Activated T-helper 1 cell treated with anti-CD3 and anti-CD28 coated beads, Interleukin-2, amount 50 U/mL, for 16 hours (primary cell): ENCODE measurements at places on chromosomes 2 and 18.

DNA sequence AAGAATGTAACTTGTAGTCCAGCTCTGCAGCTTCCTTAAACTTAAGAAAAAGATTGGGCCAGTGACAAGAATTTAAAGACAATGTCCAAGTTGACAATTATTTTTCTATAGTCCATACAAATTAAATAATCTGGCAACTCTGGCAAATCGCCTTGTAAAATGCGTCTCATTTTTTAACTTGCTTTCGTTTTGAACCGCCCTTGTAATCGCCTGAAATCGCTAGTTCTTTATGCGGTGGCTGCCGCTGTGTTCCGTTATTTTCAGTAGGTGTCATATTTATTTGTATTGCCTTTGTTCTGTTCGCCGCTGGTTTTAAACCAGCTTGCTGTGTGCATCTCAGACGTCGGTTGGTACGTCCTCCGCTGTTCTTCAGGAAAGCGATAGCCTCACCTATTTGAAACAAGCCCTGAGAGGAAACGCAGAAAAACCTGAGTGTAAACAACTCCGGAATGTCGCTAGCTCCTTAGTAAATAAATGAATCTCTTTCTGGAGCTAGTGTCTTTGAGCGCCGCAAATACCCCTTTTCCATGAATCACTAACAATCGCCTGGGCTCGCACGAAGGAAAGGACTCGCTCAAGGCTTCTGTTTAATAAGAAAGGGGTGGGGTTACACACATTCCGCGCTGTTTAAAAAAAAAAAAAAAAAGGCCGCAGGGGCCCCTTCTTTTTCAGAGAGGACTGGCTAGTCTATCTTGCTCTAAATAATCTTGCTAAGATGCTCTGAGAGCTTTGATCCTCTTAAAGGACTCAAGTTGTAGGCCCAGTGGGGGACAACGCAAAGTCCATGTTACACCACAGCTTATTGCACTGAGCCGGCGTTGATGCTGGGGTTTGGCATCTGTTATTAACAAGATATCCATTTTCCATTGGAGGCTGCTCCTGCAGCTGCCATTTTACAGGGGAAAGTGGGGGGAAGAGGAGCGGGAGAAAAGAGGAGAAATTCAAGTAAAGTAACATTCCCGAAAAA, 3.0 kb downstream of the HOXD8 start:
- DNase-seq: no peak

DNA sequence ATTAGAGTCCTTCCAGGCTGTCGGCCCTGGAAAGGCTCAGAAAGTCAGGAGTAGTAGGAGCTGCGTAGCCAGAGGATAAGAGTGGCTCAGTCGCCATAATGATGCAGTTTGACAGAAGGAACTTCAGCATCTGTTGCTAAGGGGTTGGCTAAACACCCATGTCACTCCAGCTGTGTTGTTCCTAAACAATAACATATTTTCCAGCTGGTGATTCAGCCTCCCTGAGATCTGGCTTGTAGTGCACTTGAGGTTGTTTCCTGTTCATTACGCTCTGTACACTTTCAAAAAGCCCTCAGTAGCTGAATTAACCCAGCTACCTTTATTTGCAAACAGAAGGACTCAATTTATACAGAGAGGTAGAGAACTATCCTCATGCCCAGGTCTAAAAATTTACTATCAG, 39.7 kb upstream of the EPAS1 start:
- DNase-seq: no peak

DNA sequence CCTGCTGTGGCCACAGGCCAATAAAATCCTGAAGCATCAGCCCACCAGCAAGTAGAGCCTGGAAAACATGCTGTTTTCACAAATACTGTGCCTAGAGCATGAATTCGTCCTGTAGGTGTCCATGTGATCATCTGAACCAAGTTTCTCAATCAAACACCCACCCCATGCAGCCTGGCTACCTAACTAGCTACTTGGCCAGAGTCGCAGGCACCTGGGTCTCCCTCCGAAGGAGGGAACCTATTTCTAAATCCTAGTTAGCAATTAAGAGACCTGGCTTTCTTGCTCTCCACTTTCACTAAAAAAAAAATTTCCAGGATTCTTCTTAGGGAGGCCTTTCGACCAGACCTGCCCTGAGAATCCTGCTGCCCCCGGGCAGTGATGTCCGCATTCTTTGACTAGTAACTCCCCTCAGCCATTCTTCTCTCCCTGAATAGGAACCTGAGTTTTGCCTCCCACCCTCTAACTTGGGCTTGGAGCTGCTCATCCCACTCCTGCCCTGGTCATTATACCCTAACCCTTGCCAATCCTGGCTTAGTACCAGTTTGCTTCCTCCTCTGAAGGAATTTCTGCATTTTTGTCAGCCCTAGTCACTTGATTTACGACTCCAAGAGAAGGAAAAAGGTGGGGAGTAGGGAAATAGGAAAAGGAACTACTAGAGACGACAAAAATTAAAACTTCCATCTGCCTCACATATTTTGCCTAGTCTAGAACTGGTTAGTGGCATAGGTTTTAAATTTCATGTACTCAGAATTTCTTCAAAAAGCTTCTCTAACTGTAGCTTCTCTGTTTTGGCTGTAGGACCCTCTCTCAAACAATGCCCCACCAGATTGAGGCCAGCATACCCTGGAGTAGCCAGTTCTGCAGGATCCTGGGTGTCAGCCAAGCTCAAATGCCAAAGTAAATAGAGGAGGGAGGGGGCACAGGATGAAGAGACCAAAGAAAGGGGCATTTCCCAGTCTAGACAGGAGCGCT, 25.4 kb upstream of the TANK start:
- no peak for DNase-seq

- DNase-seq: no peak
These were observed 93.5 kb downstream of the MYT1L start for GRCh38 chr2:2237563-2237962.

- DNase-seq: no peak
These were observed 296.0 kb downstream of the PLCL1 start for GRCh38 chr2:198100346-198100745.

DNA sequence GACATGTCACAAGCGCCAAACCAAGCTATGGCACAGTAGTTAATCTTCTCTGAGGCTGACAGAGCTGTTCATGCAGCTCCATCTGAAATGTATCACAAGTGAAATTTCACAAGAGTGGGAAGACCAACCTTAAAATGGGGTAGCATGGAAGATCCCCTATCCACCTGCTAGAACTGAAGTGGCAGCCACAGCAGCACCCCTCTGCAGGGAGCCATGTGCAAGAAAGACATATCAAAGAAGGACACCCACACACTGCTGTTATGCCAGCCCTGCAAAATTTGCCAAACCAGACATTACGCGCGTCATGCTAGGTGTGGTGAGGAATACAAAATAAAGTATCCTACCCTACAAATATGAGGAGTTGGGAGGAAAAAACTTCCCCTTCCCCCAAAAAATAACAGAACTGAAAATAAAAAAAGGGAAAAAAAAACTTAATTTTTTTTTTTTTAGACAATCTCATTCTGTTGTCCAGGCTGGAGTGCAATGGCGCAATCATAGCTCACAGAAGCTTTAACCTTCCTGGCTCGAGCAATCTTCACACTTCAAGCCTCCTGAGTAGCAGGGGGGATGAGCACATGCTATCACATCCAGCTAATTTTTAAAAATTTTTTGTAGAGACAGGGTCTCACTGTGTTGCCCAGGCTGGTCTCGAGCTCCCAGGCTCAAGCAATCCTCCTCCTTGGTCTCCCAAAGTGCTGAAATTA, 76.2 kb downstream of the STK39 start:
- DNase-seq: no peak

- DNase-seq: no peak
These were observed 122.5 kb downstream of the ARHGAP15 start for GRCh38 chr2:143251681-143252080.

DNA sequence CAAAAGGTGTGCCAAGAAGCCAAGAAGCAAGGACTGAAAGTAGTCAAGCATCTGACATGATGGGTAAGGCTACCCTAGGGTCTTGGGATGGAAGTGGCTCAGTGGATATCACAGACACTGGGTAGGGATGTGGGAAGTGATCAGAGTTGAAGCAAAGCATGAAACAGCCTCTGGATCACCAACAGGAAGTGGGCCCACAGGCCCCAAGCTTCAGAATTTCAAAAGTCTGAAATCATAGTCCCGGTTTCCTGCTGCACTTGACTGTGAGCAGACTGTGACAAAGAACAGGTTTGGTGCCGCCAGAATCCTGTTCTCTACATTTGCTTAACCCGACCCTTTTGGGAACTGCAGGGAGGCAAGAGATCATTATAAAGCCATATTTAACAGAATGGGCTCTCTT, 57.4 kb downstream of the SP100 start:
- DNase-seq: no peak

DNA sequence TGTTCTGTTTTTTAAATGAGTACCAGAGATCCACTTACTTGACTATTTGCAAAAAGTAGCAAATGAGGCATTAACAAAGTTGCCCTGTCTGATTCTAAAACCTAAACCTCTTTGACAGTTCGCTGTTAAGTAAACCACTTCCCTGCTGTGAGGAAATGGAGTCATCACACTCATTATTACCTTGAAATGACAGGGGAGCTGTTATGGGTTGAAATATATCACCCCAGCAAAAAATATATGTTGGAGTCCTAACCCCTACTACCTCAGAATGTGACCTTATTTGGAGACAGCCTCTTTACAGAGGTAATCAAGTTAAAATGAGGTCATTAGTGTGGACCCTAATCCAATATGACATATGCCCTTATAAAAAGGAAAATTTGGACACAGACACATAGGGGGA, 36.1 kb downstream of the DHRS9 start:
- DNase-seq: no peak

GRCh38 chr2:216447293-216447692, 35.0 kb downstream of the SMARCAL1 start:
- no peak for DNase-seq

DNA sequence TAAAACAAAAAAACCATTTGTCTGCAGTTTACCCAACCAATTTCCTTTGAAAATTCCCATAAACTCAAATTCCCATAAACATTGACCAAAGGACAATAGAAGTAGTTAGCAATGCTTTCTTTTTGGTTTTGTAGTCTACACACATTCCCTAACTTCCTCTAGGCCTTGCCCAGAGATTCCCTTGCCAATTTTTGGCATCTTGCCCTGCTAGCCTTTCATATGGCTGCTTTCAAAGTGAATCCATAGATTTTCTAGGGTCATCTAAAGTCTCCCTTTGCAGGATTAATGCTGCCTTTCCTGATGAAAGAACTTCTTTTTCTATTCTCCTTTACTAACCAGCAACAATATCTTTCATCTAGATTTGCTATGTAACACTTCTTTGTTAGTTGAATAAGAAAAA, 33.4 kb downstream of the THSD7B start:
- no peak for DNase-seq

DNA sequence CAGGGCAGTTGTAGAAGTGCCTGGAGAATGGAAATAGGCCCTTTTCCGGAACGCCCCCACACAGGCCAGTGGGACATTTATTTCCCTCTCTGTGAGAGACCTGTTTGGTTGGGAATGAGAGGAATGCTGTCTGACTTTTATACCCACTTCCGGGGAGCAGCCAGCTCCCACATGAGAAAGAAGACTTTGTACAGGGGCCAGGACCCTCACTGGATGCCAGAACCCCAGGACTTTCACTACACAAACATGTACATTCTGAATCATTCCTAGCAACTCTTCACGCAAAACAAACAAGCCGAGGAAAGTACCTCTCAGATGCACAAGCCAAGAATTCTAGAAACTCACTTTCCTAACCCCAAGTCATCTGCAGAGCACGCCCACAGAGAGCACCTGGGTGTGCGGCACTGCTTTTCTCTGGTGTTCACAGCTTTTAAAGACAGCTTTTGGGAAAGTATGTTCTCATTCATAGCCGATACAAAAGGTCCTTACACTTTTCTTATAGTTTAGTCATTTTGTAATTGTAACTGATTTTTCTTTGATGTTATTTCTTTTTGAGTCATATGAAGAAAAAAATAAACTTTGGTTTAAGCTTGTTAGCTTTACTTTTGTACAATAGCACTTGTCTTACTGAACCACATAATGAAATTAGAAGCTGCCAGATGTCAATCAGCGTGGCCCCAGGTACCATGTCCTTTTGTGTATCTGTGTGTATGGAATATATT, 856.1 kb upstream of the ID2 start:
- DNase-seq: peak; percentile 33

- DNase-seq: no peak
These were observed 4.9 kb downstream of the ASPRV1 start for GRCh38 chr2:69956475-69956979.

- no peak for DNase-seq
These were observed 13.9 kb downstream of the PCBP1 start for GRCh38 chr2:70101174-70101573.

DNA sequence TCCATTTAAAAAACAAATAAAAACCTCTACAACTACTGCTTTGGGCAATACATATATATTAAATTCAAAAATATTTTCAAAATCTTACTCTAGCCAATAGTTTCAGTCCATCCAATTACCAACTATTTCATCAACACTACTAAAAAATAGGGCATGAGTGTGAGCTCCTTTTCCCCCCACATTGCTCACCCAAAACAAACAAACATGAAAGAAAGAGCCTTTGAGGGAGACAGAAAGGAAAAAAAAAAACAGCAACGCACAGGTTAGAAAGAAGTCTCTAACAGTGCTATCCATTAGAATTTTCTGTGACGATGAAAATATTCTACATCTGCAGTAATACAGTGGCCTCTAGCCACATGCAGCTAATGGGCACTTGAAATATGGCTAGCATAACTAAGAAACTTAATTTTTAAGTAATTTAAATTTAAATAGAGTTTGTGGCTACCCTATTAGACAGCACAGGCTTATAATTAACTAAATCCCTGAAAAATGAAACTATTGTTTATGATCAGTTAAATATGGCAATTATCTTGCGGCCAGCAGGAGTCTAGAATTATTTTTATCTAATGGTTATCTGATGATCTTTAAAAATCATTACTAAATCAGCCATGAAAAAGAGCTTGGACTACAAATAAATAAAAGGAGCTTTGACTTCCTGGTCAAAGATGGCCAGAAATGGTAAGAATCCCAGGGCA, 59.2 kb downstream of the RBMS1 start:
- no peak for DNase-seq

DNA sequence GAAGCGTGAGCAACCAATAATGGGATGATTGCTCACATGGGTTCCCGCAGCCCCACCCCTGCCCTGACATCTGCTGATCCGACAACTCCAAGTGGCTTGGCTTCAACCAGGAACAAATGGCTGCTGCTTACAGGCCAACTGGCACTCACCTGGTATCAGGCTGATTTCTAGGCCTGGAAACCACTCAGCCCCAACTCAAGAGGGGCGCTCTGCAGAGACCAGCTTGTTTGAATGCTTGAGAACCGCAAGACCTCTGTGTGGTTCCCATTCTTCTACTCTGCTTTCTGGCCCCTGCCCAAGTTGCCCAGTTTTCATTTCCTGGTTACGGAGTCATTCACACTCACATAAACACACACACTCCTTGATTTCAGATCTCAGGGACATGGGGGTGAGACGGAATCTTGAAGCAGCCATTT, 52.0 kb downstream of the TNP1 start:
- DNase-seq: no peak

- no peak for DNase-seq
These were observed 570.4 kb downstream of the CCDC85A start for GRCh38 chr2:56754066-56754615.

GRCh38 chr2:10810202-10811161, 2.1 kb downstream of the PDIA6 start:
- DNase-seq: no peak

GRCh38 chr2:203909974-203910373, 26.6 kb upstream of the ICOS start:
- DNase-seq: no peak
